ENCODE measurements at places on chromosomes 12 and 14.

DNA sequence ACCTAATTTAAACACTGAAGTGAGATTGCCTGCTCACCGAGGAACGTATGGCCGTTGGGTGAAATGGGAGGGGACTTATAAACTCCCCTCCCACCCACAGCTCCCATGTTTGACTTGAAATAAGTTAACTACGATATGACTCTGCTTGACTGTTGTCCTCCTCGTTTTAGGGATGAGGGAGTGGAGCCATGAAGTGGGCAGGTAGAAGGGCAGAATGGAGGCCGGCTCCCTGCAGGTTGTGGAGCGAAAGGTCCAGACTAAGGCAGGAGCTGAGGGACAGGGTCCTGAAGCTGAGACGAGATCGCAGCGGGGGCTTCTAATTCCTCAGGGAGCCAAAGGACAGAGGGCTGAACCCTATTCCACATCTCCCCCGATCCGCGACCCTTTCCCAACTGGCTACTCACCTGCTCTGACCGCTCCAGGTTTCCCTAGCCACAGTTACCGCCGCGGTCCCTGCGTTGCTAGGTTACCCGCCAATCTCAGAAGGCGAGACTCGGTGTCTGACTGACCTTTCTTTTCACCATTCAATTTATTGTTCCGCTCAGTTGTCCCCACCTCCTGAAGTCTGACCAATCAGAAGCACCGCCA is 577 bp upstream of the TPCN1 start:
- DNase-seq: no peak

DNA sequence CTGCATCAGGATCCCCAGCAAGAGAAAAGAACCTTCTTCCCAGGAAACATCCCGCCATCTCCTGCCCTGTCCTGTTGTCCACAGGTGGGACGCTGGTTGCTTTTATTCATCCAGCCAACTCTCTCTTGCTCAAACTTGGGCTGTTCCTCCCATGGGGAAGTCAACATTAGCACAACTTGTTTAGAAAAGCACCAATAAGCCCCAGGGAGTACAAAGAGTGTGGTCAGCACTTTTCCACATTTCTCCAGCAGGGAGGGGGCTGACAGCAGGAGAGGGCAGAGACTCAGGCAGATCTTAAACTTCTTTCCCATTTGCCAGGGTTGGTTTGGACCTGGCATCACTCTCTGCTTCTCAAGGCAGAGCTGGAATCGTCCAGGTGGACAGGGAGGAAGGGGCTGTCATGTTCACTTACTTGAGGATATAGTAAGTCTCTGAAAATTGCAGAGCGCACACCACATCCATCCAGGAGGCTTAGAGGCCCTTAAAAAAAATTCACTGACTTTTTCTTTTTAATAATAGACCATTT is 74.9 kb downstream of the RBM19 start:
- no peak for DNase-seq

DNA sequence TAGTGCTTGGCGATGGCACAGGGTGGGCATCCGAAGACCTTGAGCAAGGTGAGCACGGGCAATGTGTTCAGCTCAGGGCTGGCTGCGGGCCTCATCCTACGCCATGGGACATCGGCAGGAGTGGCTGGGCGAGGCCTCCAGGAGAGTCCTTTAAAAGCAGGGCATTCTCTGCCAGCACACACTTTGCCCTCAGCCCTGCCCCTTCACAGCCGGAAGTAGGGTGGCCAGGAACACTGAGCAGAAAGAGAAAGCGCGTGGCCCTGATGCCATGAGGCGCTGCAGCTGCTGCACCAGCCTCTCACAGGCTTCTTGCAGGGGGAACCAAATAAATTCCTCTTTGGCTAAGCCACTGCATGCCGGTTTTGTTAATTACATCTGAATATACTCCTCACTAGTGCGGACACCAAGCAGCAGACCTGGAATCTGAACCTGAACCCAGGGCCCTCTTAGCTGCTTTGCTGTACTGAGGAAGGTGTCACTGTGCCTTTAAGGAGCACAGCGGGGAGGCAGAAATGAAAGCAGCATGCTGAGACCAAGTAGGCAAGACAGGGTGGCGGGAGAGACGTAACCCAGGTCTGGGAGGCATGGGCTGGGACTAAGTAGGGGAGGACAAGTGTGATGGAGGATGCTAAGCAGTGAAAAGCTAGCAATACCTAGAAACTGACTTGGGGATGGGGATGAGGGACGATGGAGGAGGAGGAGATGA is 155.2 kb downstream of the TTC7B start:
- DNase-seq: no peak

DNA sequence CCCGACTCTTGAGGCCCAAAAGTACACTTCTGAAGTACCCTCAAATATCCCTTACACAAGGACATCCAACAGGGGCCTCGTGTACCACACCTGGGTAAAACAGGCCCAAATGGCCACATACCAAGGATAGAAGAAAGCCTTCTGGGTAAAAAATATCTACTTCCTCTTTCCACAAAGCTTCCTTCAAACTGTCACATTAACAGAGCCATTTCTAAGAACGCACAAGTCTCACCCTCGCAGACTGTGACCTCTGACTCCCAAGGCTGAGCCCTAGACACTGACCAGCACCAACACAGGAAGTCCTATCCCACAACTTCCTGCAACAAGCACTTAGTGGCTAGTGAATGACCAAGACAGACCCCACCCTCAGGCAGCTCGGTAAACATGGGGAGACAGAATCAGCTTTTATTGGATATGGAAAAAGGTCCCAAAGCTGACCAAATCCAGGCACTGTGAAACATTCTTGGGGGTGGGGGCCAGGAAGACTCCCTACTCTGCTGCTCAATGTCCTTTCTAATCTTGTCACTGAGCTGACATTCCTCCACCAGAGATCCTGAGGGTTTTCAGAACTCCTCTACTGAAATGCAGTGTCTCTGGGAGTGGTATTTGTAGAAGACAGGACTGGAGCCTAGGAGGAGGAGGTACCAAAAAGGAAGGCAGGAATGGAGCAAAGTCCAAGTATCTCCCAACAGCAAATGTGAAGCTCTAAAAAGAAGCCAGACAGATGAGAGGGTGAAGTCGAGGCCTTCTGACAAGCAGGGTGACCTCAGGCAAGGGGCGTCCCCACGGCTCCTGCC is 15.9 kb downstream of the KCTD10 start:
- DNase-seq: peak; percentile 33

GRCh38 chr14:36657399-36658122 is 4.1 kb upstream of the PAX9 start:
- DNase-seq: peak; percentile 37

DNA sequence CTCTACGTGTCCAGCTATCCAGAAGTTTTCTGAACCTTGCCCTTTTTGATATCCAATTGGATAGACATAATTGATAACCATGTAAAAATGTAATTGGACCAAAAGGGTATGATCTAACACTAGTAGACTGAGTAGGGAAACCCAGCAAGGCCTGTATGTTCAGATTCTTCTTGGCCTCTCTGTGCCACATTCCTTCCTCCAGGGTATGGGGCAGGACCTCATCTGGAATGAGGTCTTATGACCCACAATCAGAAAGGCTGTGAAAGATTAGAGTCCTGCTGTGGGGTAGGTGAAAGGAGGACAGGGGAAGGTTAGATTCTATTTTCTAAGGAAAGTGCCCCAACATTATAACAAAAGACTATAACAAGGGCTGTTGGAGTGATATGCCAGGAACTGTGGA is 51.3 kb upstream of the A2ML1 start:
- DNase-seq: no peak

DNA sequence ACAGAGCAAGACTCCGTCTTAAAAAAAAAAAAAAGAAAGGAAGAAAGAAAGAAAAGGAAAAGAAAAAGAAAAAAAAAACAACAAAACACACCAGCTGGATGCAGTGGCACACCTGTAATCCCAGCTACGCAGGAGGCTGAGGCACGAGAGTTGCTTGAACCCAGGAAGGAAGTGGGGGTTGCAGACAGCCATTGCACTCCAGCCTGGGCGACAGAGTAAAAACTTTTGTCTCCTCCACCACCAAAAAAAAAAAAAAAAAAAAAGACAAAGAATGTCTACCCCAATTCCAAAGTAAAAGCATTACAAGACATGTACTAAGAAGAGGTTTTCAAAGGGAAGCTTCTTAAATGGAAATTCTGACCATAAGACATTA is 53.4 kb downstream of the HNRNPC start:
- DNase-seq: no peak

GRCh38 chr14:32417956-32418552 is 89.0 kb downstream of the AKAP6 start:
- DNase-seq: peak; percentile 26

GRCh38 chr14:22884738-22885523 is 1.9 kb downstream of the REM2 start:
- DNase-seq: no peak

DNA sequence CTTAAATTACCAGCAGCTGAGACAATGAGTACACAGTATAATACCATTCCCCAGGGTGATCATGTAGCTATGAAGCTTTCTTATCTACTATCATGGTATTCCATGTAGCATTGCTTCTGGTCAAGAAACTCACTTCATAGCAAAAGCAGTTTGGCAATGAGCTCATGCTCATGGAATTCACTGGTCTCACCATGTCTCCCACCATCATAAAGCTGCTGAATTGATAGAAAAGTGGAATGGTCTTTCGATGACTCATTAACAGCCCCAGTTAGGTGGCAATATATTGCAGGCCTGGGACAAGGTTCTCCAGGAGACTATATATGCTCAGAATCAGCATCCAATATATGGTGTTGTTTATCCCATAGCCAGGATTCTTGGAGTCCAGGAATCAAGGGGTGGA is 553.7 kb downstream of the FOXG1 start:
- DNase-seq: no peak

DNA sequence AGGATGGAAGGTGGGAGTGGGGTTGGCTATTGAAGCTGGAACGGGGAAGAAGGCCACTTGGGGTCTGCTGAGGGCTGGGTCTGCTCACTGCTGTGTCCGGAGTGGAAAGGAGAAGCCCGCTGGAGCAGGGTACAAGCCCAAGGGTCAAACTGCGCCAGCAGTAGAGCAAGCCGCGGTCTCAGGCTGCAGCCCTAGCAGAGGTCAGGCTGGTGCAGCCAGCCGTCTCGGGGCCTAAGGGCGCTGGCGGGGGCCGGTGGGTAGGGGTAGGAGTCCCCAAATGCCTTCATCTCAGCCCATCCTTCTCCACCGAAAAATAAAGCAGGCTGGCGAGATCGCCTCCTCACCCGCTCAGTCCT is 718 bp upstream of the JDP2 start:
- DNase-seq: no peak

DNA sequence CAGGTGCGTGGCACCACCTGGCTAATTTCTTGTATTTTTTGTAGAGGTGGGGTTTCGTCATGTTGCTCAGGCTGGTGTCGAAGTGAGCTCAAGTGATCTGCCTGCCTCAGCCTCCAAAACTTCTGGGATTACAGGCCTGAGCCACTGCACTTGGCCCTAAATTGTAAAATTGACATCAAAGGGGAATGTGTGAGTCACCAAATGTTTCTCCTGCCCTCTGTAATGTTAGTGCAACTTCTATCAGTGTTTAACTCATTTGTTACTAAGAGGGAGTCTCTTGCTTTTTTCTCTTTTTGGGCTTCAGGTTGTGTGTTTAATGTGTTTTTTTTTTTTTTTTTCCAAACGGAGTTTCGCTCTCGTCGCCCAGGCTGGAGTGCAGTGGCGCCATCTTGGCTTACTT is 2.3 kb downstream of the TULP3 start:
- peak; percentile 56 for DNase-seq

DNA sequence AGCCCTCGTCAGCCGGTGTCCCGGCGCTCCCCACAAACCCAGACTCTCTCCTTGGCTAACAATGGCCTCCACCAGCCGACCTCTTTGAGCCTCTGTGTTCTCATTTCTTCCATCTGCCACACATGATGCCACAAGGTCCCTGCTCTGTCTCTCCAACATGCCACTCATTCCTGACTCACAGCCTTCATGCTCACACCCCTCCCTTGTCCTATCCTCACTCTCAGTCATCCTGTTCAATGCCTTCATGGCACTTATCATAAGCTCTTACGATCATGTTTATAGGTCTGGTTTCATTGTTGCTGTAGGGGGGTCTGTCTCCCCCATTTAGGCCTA is 9.6 kb upstream of the SERPINA11 start:
- DNase-seq: no peak

- no peak for DNase-seq
Observed at GRCh38 chr12:42902001-42902400, 312.5 kb upstream of the PRICKLE1 start.

DNA sequence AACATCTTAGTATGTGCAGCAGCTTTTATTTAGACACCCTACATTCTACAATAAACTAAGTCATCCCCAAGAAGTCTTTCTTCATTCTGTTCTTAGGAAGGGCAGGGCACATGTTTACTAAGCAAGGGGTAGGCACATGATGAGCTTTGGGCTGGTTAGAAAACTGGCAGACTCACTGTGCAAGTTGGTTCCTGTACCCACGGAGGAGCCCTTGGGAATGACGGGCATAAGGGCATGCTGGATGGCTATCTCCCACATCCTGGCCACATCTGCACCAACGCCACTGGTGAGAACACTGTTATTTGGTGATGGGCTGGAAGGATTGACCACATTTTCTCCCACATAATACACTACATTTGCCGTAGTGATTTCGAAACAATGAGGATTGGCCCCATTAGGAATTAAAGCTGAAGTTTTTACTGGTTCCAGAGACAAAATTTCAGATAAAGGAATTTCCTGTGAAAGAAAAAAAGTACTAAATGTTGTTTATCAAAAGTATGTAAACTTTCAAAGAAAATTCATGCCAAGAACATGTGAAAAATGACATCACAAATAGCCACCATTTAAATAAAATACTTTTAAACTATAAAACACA is 297.0 kb downstream of the PRKD1 start:
- no peak for DNase-seq

DNA sequence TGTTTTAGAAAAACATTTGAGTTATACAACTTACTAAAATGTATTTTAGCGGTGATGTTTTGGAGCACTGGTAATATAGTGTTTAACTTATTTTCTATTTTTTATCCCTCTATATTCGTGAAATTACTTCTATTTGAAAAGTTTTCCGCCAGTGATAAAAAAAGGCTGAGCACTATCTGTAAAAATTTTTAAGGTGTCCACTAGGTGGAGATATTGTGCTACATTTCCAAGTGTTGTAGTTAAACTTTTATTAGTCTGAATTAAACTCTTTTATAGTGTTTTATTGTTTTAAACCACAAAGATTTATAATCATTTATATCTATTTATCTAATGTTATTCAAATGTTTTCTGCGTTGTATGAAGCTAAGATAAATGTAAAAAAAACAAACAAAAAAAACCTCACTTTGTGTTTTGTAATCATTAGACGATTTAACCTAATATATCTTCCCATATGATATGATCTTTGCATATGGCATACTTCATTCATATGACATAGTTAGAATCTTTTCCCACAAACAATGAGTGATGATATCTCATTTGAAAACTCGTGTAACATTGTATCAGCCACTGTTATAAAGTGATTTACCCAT is 11.8 kb downstream of the ALG10B start:
- DNase-seq: peak; percentile 9

DNA sequence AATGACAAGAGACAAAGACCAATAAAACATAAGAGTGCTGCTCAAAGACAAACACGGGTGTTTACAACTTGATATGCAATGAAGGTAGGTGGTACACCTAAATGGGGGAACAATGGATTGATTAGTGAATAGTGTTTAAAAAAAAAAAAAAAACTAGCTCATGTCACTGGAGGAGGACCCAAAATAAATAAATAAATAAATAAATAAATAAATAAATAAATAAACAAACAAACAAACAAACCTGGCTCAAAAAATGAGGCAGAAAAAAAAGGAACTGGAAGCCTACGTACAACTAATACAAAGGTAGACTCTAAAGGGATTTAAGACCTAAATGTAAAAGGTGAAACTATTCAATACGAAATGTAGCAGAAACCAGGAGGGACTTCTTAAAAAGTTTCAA is 18.6 kb downstream of the NAP1L1 start:
- DNase-seq: no peak

Data from AG20443 (cell line).